ENCODE measurements at places on chromosomes 5 and 9.

GRCh38 chr9:70746316-70746715 lies 331.9 kb upstream of the KLF9 start:
- no peak for DNase-seq

DNA sequence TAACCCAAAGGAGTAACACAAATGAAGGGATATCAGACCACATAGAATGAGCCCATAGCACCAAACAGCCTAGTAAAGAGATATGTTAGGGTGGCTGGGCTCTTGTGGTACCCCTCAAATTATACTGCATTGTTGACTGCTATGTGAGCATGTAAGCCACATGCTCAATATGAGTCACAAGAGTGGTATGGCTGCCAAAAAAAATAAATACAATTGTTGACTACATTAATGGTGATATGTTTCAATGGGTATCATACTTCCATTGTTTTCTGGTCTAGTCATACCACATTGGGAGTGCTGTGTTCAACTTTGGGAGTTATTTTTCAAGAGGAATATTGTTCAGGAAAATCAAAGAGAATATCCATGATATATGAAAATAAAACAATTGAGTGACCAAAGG lies 162.4 kb upstream of the PIK3R1 start:
- DNase-seq, result no peak

- DNase-seq, result no peak
Observed at GRCh38 chr5:168881427-168882149, 302.4 kb upstream of the PANK3 start.

DNA sequence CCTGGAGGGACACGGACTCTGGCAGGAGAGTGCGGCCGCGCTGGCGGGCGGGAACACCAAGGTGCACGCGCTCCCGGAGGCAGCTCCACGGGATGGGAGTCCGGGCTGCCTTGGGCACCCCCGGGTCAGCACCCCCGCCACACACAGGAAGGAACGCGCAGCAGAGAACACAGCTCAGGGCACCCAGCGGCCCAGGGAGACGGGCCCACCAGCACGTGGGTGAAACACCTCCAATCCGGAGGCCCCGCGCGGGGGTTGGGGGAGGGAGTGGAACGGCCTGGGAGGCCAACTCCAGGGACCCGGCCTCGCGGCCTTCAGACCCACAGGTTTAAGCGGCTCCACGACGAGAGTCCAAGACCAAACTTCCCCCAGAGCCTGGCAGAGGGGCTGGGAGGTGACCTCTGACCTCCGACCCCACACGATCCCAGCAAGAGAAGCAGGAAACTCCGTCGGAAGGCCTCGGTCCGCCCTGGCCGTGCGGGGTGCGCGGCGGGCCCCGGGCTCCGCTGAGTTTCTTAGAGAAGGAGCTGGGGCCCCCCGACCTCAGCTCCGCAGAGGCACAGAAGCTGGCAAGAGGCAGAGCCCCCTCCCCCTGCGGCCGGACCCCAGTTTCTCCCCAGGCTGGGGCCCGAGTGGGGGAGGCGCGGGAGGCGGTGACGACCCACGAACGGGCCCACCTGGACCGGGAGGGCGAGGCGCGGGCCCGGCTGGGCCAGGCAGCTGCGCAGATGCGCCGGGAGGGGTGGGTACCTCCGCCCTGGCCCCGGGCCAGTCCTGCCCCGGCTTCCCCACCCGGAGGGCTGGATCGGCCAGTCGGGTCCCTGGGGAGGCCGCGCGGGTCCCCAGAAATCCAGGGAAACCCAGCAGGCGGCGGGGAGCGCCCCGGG lies 851 bp downstream of the NACC2 start:
- peak; percentile 63 for DNase-seq

- DNase-seq, result no peak
Observed at GRCh38 chr9:130523921-130524320, 55.5 kb upstream of the FUBP3 start.

GRCh38 chr5:55714339-55714738 lies 2.2 kb upstream of the SLC38A9 start:
- DNase-seq, result no peak

- no peak for DNase-seq
Observed at GRCh38 chr5:40781843-40782409, 16.2 kb downstream of the PRKAA1 start.

DNA sequence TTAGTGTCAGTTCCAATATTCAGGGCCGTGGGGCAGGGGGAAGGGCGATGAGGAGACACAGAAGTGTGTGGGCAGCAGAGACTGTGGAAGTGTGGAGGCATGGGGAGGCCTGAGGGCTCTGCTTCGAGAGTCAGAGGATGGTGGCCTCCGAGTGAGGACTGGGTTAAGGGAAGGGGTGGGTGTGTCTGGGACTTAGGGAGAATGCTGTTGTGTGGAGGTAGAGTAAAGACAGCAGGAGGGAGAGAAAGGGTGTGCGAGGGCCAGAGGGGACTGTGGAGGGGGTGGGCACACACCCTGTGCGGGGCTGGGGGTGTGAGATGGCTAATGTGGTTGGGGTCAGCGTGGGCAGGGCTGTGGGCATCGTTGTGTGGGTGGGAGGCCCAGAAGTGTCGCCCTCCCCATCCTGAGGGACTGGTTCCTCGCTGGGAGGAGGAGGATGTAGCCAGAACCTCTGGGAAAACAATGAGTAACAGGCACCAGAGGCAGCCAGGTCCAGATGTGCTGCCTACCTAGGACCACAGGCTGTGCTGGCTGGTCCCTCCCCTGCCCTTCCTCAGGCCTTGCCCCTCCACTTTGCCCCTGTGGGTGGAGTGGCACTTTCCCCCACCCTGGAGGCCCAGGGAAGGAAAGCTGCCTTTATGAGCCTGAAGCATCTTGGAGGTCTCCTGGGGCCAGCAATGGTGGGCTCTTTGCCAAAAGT lies 4.2 kb downstream of the USP20 start:
- DNase-seq, result no peak

- no peak for DNase-seq
Observed at GRCh38 chr5:16855485-16855884, 80.6 kb downstream of the MYO10 start.

GRCh38 chr9:26800322-26800721 lies 92.3 kb downstream of the CAAP1 start:
- no peak for DNase-seq

DNA sequence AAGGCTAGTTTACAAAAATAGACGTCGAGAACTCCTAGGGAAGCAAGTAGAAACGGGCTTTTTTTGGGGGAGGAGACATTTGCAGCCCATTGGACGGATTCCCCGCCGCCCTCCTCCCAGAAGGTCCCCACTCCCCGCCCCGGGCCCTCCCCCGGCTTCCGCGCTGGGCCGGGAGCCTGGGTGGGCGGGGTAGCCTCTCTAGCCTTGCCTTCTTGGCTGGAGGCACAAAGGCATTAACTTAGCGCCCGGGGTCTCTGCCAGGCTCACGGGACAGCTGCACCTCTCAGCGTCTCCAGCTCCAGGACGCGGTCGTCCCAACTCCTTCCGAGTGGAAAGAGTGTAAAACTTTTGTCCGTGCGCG lies at the start of gene DMRTA1:
DMRTA1 (plus strand) TSS at position 236 of the 361 bp plus-strand sequence. CDS start 242 bp downstream, outside the sequence.
- DNase-seq, result peak; percentile 26

GRCh38 chr9:127162046-127162863 lies 39.8 kb upstream of the ANGPTL2 start:
- DNase-seq, result no peak

DNA sequence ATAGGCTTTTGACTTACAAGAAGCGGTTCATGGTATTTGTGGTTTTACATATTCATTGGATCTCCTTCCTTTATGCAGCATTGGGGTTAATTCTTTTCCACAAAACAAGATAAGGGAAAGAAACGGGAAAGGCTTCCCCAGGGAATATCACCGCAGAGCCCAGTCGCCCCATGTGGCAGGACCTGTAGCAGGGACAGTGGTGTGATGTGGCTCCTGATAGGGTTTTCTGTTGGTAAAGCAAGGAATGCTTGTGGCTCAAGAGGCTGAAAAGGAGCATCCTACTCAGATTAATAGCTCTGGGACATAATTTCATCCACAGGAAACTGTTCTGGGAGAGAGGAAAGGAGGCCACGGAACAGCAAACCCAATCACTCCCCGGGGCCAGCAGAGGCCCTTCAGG lies 699.9 kb downstream of the MTRR start:
- DNase-seq, result no peak

DNA sequence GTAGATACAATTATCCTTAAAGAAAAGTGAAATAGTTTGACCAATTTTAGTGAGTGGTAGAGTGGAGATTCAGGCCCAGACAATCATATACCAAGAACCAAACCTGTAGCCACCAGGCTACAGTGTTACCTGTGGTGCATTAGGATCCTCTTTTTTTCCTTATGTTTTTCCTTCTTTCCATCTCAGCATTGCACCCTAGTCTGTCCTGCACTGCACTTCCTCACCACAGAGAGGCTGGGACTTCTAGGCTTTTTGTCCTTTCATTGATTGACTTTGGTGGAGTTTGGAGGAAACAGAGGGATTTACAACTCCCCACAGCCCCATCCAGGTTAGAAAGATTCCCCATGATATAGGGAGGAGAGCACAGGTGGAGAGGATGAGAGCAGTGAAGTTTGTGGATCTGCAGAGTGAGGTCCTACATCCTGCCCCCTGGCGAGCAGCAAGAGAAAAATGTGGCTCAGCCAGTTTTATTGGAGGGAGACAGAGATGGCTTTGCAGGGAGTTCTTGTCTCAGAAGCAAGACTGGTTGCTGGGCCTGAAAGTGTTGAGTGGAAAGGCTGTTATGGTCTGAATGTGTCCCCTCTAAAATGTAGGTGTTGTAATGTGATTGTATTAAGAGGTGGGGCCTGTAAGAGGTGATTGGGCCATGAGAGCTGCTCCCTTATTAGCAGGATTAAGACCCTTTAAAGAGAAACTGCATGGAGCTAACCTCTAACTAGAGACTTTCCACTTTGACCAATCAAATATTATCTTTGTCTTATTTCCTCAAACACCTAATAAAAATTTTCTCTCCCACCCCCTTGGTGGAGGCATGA lies 36.2 kb downstream of the KIF4B start:
- DNase-seq, result no peak

DNA sequence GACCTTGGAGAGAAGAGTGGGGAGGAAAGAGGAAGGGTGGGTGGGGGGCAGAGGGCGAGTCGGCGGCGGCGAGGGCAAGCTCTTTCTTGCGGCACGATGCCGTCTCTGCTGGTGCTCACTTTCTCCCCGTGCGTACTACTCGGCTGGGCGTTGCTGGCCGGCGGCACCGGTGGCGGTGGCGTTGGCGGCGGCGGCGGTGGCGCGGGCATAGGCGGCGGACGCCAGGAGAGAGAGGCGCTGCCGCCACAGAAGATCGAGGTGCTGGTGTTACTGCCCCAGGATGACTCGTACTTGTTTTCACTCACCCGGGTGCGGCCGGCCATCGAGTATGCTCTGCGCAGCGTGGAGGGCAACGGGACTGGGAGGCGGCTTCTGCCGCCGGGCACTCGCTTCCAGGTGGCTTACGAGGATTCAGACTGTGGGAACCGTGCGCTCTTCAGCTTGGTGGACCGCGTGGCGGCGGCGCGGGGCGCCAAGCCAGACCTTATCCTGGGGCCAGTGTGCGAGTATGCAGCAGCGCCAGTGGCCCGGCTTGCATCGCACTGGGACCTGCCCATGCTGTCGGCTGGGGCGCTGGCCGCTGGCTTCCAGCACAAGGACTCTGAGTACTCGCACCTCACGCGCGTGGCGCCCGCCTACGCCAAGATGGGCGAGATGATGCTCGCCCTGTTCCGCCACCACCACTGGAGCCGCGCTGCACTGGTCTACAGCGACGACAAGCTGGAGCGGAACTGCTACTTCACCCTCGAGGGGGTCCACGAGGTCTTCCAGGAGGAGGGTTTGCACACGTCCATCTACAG lies 760 bp downstream of the NPR3 start:
- no peak for DNase-seq

DNA sequence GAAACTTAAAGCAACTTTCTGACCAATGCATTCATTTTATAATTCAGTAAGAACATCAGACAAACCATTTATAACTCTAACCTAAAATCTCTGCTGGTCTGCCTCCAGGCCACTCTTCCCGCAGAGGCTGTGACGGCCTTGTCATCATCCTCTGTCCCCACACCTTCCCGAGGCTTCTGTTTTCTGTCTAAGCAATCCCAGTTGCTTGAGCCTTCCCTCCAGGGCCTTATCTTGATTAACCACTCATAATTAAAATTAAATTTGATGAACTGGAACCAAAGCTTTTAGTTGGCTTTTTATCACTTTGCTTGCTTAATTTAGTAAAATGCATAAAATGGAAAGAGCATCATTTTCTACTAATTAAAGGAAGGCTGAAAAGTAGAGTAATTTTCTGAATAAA lies 312.4 kb downstream of the DIRAS2 start:
- no peak for DNase-seq

DNA sequence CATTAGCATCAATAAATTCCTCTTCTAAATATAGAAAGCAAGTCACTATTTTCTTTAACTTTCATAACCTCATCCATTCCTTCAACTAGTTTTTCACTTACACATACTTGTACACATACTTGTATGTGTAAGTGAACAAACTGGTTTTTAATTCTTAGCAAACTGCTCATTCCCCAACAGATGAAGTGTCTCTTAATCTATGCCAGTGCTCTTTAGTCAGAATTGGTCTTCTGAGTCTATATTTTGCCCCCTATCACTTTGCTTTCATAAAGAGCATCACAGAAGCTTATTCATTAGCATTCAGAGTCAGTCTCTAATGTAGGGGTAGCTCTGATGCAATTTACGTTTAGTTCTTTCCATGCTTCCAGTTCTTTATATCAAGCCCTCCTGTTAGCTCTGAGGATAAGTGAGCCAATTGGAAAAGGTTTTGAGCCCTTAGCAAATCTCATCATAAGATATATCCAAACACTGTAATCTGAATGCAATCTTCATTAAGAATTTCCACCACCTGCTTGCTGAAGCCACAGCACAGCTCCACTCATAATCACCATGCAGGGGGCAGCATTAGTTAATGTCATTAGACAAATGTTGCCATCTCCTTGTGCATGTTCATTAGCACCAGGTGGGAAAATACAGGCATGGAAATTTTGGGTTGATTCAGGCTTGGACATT lies 178.5 kb upstream of the SLC24A2 start:
- no peak for DNase-seq

- DNase-seq, result no peak
Observed at GRCh38 chr5:862367-863243, 11.8 kb upstream of the ZDHHC11 start.

DNA sequence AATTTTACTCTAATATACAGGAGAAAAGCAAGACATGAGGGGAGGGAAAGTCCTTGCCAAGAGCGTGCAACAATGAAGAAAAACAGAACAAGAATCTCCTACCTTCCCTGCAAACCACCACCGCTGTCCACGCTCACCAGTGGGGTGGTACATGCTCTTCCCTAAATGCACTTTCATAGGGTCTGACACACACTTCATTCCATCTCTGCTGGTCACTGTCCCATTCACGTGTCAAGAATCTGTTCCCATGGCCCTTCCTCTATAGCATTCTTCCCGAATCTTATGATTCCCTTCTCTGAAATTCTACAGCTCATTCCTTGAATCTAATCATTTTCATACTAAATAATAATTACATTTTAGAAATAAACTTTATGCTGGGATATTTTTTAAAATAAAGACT lies 11.4 kb upstream of the DNAH5 start:
- no peak for DNase-seq

DNA sequence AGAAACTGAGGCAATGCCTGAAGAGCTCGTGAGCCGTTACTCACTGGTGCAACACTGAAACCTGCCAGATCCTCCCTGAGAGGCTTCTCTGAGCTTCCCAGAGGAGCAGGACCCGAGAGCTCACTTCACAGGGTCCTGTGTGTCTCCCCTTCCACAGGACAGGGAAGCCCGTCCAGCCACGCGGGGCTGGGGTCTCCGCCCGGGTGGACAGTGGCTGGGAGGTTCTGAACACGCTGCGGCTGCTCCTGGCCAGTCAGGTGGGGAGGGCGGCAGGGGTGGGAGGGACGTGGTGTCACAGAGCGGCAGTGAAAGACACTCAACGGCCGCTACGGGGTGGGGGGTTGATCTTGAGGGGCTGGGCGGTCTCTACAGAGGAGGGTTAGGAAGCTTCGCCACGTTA lies 290 bp upstream of the ZDHHC11 start:
- no peak for DNase-seq

All from stimulated activated CD4-positive, alpha-beta T cell treated with anti-CD3 and anti-CD28 coated beads, Interleukin-12 subunit alpha, Interleukin-12 subunit beta, amount 100 ng/mL, for 24 hours (primary cell).